ENCODE measurements at places on chromosomes 4 and X. TPM values are rescaled to one million over a fixed set of nuclear protein-coding genes. Genes with fewer than 3 reads are reported as not detected.

The MAGEB17 gene
- not detected for total RNA-seq

The CXCL1 gene
- total RNA-seq: not detected

The HS6ST2 gene
- total RNA-seq: not detected

The USP26 gene
- not detected for total RNA-seq

DNA sequence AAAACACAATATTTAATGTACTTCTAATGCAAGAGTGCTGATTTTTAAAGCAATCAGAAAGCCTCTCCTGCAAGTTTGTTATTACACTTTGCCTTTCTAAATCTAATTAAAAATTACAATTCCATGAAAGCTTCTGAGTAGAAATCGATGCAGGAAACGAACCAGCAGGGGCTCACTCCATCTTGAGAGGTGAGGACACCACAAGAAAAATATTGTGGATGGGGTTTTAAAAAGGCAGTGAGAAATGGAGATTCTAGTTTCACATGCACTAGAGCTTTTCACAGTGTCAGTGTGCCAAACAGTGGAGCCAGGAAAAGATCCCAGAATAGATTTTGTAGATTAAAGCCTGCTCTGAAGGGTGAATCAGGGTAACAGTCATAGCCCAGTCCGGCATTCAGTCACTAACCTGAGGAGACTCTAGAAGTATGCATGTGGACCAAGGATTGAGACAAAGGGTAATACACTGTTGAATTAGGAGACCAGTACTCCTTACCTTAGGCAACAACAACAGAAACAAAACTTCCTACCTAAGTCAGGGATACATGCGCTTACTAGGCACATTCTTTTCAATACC is 362.3 kb downstream of the NAF1 start:
- DNase-seq: no peak
- H3K27ac ChIP-seq: no peak overlapping the region
- no peak overlapping the region for H3K4me3 ChIP-seq
- H3K36me3 ChIP-seq: no peaks in the 10 kb centered on the region
- no peaks in the 10 kb centered on the region for H3K4me1 ChIP-seq

GRCh38 chrX:115284877-115285276 is 4.6 kb upstream of the LUZP4 start:
- no peaks in the 10 kb centered on the region for H3K4me1 ChIP-seq
- no peak overlapping the region for H3K27ac ChIP-seq
- no peaks in the 10 kb centered on the region for H3K36me3 ChIP-seq

- H3K27ac ChIP-seq: no peak overlapping the region
- no peaks in the 10 kb centered on the region for H3K4me1 ChIP-seq
- peaks cover 8% of the 10 kb centered on the region for H3K27me3 ChIP-seq
- H3K4me3 ChIP-seq: no peak overlapping the region
- H3K36me3 ChIP-seq: no peaks in the 10 kb centered on the region
Measured at GRCh38 chr4:5184606-5185005, 133.3 kb downstream of the STK32B start.
